Stimulated activated CD8-positive, alpha-beta memory T cell treated with anti-CD3 and anti-CD28 coated beads, Interleukin-12 subunit alpha, Interleukin-12 subunit beta, amount 100 ng/mL, for 1 hour (primary cell): ENCODE measurements at places on chromosomes 4 and X.

DNA sequence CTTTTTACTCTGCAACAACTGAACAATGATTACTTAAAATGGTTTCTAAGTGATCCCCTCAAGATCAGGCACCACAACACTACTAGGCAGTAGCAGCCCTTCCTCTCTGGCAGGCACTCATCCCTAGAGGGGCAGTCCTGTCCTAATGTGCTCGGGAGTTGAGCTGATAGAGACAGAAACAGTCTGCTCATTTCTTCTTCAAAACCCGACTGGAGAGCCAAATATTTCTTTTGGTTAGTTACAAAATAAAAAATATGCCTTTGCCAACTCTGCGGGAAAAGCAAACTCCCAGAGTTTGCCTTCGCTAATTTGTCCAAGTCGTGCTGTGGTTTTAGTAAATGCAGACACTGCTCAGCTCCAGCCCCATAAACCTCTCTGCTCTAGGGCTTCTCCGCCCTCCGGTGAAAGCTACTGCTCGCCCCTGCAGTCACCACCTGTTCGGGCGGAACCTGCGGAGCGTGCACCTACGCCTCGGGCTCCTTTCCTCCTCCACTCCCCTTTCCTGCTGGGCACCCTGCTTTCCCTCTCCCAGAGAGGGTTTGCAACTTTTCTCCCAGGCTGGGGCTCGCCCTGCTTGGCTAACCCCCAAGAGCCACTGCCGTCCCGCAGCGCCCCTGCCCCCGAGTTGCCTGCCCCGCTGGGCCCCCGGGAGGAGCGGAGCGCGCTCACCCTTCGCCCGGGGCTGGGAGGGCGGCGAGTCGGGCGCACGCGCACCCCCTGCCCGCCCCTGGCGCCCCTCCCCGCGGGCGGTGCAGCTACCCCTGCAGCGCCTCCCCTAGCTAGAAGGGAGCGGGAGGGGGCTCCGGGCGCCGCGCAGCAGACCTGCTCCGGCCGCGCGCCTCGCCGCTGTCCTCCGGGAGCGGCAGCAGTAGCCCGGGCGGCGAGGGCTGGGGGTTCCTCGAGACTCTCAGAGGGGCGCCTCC lies at the start of gene NPNT:
NPNT (plus strand) TSS at position 812 of the 923 bp plus-strand sequence. CDS start 182 bp downstream, outside the sequence.
- DNase-seq: no peak

DNA sequence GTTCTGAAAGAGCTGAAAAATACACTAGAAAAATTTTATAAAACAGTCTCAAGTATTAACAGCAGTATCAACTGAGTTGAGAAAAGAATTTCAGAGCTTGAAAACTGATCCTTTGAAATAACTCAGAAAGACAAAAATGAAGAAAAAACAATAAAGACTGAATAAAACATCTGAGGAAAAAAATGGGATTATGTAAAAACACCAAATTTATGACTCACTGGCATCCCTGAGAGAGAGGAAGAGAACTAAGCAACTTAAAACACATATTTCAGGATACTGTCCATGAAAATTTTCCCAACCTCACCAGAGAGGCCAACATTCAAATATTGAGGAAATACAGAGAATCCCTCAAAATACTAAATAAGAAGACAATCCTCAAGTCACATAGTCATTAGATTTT lies 22.9 kb downstream of the PABPC4L start:
- DNase-seq: no peak

DNA sequence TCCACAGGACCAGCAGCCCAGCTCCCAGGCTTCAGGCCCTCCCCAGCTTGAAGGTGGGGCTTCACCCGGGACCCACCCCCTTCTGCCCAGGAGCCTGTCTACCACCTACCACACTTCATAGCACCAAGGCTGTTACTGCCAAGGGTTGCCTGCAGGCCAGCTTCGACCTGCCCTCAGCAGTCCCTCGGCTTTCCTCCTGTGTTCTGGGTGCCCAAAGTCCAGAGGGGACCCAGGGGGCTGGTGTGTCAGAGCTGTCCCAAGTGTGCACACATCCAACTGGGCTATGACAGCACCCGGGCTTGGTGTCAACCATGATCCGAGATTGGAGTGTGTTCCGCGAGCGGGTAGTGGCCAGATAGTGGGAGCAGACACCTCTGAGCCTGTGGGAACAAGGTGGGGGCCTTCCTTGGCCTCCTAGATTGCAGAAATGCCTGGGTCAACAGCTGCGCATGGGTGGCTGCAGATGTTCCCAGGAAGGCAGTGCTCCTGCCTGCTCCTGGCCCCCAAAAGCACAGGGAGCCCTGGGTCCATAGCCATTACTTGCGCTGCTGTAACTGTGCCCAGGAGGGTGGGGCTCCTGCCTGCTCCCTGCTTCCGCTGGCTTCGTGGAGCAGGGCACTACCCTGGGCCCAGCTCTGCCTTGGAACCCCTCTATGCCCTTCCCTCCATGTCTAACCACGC lies 16.8 kb downstream of the SULT1B1 start:
- no peak for DNase-seq

GRCh38 chr4:153804722-153805121 lies 15.8 kb upstream of the SFRP2 start:
- no peak for DNase-seq

- no peak for DNase-seq
Observed at GRCh38 chrX:45011131-45011530, 138.1 kb downstream of the KDM6A start.

DNA sequence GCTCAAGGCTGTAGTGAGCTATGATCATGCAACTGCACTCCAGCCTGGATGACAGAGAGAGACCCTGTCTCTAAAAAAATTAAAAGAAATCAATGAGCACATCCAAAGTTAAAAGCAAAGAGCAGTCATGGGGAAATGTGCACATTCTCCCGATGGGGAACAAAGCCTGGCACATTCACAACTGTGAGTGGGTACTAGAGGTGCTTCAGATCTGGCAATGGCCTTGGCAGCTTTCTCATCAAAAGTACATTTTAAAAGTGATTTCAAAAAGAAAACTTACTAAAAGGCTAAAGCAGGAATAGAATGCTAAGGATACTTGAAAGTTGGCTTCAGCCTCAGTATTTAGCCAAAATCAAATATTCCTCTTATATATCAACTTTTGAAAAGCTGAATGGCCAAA lies 145.9 kb upstream of the MAOA start:
- DNase-seq: no peak

DNA sequence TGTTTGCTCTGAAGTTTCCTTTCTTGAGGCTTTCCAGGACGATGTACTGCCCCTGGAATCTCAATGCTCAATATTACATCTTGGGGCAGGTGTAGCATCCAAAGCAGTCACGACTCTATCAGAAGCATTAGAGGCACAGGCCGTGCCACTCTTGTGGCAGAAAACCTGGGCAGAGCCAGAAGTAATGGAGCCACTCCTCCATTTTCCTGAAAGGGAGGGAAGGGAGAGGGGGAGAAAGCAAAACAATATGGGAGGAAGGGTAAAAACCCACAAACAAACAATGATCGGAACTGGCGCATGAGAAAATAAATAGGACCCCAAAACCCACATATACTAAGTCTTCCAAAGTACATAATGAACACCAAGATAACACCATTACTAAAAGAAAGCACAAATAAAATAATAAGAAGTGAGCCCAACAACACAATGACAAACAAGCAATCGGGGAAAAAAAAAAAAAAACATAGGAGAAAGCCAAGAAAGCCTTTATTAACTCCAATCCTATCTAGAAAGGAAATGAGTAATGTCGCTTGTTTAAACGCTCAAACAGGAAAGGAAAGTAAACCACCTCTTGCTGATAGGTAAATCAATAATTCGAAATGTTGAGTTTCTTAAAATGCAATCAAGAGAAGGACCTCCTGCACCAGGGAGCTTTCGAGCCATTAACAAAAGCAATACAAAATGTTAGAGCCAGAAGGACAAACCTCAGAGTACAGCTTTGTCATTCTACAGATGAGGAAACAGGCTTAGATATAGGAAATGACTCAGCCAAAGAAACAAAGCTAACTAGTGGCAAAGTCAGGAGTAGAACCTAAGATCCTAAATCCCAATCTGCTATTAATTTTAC lies 117.4 kb downstream of the ATRX start:
- no peak for DNase-seq

DNA sequence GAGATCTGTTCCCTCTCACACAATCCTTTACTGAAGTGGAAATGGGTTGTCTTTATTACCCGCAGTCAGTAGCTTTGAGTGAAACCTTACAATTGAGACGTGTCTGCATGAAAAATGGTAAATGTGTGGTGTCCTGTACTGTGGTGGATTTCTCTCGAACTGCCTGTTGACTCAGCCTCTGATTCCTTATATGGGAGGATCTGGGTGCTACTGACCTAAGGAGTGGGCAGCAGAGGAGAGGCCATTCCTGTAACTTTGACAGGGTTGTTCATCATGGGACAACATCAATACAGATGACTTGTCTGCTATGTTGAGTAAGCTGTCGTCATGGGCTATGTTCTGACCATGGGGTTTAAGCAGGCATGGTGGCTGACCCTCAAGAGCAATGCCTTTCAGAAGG lies 159.6 kb upstream of the WDR1 start:
- DNase-seq: no peak

GRCh38 chr4:48767055-48767929 lies 12.8 kb downstream of the FRYL start:
- no peak for DNase-seq

GRCh38 chr4:13912436-13912925 lies 285.0 kb upstream of the BOD1L1 start:
- no peak for DNase-seq

DNA sequence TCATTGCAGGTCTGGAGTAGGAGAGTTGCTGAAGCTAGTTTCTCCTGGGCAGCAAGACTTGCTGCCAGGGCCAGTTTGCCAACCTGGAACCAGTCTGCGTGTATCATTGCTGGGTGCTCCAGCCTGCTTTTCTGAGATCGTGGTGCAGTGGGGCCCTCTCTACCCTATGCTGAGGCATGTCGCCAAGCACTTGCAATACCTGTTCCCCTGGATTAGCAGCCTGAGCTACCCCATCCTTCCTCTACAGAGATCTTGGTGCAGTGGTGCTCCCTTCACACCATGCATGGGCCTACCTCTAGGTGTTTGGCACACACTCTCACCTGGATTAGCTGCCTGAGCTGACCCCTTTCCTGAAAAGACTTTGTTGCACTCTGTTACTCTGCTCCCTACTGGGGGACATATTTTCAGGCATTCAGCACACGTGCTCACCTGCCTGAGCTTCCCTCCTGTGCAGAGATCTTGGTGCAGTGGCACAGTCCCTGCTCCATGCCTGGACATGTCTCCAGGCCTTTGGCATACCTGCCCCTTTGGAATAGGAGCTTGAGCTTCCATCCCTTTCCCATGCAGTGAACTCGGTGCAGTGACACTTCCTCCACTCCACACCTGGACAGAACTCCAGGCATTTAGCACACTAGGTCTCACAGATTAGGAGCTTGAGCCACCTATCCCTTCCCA lies 133.7 kb upstream of the CXCL13 start:
- DNase-seq: no peak

- DNase-seq: no peak
Observed at GRCh38 chrX:18591834-18592233, 80.1 kb downstream of the RS1 start.

- DNase-seq: no peak
Observed at GRCh38 chrX:17521871-17522693, 147.1 kb downstream of the NHS start.

- DNase-seq: no peak
Observed at GRCh38 chr4:1419708-1420107, 13.5 kb upstream of the NKX1-1 start.

GRCh38 chr4:10026485-10026884 lies 5.2 kb upstream of the SLC2A9 start:
- no peak for DNase-seq

DNA sequence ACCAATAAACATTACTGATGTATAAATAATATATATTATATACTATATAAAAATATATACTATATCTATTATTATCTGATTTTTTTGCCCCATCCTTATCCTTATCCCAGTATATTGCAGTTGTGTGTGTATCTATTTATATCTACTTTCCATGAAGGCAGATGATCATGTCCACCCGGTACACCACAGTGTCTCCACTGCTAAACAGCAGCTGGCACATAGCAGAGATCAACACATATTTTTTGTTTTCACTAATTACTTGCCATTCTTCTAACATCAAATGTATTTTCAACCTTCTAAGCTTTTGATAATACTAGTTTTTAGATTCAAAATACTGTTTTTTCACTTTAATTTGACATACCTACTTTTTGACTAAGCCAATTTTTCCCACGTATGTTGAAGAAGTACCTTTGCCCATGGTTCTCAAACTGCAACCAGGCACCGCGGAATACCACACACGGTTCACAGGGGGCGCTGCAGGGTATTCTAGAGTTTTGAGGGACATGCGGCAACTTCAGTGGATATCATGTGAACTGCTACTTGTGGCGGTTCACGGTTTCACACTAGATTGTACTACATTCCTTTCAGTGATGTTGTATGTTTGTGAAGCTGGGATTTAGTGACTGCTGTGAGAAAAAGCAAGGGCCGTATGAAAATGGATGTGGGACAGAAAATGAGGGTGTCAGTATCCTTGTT lies 182.5 kb upstream of the NPY2R start:
- no peak for DNase-seq

- DNase-seq: no peak
Observed at GRCh38 chrX:31449965-31450364, 378.1 kb upstream of the FTHL17 start.

DNA sequence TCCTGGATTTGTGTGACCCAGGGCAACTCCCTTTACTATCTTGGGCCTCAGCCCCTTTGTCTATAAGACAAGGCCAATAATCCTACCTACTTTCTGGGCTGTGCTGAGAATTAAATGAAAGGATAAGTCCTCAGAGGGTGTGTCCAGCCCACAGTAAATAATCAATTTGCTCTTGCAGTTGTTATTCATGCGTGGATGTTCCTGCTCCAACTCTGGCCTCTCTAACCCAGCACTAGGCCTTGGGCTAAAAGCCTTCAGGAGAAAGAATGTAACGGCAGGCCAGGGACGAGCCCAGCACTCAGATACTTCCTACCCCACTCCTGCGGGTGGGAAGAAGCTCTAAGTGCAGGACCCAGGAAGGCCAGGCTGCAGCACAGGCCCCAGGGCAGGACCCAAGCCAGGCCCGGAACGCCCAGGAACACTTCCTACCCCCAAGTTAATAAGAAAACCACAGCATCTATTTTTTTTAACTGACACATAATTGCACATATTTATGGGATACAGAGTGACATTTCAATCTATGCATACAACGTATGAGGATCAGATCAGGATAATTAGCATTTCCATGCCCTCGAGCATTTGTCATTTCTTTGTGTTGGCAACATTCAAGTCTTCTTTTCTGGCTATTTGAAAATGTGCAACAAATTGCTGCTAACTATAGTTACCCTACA lies 179.6 kb upstream of the RBPJ start:
- no peak for DNase-seq
